ENCODE measurements at places on chromosomes 12 and 14. TPM values are rescaled to one million over a fixed set of nuclear protein-coding genes. Genes with fewer than 3 reads are reported as not detected.

GRCh38 chr12:31324845-31325523, 966 bp downstream of the SINHCAF start:
- peak; percentile 36 for DNase-seq

DNA sequence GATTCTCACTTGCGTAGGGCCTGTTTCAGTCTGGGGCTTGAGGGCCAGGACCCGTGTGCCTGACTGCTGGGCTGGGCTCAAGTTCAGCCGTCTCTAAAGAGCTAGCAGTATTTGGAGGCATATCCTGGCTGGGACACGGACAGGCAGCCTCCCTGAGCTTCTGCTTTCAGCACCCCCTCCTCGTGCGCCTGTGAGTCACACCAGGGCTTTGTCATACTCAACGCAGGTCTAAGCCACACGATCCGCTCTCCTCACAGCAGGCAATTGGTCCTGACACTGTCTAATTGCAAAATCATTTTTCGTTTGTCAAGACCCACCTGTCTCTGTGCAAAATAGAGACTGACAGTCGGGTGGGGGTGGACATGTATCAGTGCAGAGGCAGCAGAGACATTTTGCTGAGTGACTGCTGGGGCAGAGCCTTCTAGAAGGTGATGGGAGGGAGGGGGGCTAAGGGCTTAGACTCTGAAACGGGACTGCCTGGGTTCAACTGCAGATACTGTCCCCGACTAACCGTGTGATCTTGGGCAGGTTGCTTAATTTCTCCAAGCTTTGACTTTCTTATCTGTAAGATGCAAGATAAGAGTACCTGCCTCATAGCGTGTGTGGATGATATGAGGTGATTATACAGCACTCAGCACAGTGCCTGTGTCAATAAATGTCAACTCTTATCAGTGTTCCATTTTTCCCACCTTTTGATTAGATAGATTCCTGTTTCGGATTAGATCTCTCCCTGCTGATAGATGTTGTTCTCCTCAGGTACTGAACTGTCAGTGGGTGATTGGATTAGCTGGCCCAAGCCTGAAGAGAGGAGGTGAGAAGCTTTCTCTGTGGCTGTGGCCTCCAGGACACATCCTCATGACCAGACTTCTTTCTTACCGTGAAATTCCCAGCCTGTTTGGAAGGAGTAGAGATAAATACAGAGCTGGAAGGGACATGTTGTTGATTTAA, 53.1 kb downstream of the KCNA1 start:
- DNase-seq, result peak; percentile 39

Gene SLC7A8
- 4.0 TPM for total RNA-seq

Gene RACGAP1
- total RNA-seq, result 18.8 TPM

DNA sequence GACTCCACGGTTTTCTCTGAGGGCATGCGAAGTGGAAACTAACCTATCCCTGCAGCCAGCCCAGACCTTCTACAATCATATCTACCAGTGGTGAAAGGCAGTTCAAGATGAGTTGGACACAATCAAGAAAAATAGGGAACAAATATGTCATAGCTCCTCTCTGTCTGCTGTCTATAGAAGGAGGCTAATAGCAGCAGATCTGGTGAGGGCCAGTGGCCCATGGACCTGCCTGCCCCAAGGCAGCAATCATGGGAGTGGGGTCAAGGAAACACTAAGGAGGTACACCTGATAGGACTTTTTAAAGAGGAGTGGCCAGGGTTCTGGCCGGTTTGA, 149.5 kb downstream of the PRKCH start:
- no peak for DNase-seq

DNA sequence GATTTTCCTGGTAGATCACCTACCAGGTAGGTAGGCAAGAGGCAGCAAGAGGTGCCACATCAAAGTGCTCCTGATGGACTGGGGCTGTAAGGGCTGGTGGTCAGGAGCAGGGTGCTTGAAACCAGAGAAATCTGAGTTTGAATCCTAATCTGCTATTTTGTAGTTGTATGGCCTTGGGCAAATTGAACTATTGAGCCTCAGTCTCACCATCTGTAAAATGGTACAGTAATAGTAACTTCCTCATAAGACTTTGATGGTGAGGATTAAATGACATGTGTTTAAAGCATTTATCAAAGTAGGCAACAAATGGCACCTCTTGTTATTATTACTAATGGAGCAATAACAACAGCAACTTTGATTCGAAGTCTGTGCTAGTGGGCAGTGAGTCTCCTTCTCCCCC, 32.0 kb downstream of the JDP2 start:
- no peak for DNase-seq

Data from astrocyte (in vitro differentiated cells and primary cell).